ENCODE measurements at places on chromosomes 7 and 10.

DNA sequence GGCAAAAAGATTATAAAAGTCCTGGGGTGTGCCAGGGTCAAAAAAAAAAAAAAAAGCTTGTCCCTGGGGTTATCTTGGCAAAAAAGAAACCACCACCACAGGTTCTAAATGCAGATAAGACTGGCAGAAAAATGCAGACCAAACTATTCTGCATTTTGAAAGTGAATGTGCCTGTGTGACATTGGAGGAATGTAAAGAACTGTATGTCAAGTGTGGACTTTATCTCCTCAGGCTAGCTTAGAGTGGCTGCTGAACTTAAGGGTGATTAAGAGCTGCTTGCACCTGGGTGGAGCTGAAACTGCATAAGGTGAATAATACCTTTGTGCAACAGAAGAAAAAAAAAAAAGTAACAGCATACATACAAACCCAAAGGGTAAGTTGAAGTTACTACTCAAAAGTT is 1.3 kb upstream of the NAPEPLD start:
- no peak for DNase-seq

- no peak for DNase-seq
Observed at GRCh38 chr10:72020914-72021809, 57.0 kb downstream of the CHST3 start.

GRCh38 chr7:28408960-28409715 is 3.2 kb upstream of the CREB5 start:
- peak; percentile 73 for DNase-seq

DNA sequence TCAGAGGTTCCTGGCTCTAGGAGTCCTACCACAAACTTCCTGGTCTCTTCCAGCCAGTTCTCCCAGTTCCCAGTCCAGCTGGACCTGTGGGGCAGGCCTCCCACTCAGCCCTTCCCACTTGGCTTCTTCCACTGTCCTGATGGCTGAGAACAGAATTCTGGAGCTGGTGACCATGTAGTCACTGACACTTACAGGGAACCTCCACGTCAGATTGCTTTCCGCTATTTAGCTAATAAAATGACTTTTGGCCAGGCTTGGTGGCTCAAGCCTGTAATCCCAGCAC is 63.5 kb upstream of the ZRANB1 start:
- DNase-seq, result no peak

- DNase-seq, result no peak
Observed at GRCh38 chr7:157158400-157158799, 19.7 kb downstream of the UBE3C start.

- no peak for DNase-seq
Observed at GRCh38 chr7:134474828-134475227, 15.9 kb upstream of the AKR1B1 start.

DNA sequence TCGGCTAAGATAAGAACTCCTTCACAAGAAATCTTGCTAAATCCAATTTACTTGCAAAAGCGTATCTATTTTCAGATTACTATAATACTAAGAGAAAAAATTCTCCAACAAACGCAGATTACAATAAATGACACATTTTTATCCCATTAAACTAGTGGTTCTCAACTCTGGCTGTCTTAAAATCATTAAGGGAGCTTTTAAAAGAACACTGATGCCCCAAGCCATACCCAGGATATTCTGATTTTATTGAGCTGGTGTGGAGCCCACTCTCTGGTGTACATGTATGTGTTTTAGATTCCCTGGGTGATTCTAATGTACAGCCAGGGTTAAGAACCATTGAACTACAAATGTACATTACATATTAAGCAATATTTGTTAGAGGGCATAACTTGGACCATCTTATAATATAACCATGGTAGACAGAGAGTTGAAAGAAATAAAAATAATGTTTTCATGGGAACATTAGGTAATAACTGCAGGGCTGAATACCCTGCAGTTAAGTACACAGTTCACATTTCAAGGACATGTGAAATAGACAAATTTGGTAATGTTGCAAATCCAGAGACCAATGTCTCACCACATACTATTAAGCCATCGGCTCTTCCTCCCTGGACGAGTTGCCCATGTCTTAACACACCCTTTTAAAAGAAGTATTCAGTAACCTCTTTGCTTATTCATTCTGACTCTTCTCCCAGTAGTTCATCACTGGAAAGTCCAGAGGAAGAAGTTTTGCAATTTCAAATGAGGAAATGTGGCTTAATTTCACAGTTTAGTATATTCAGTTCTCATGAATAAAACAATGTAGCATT is 6.2 kb downstream of the GSAP start:
- peak; percentile 61 for DNase-seq

DNA sequence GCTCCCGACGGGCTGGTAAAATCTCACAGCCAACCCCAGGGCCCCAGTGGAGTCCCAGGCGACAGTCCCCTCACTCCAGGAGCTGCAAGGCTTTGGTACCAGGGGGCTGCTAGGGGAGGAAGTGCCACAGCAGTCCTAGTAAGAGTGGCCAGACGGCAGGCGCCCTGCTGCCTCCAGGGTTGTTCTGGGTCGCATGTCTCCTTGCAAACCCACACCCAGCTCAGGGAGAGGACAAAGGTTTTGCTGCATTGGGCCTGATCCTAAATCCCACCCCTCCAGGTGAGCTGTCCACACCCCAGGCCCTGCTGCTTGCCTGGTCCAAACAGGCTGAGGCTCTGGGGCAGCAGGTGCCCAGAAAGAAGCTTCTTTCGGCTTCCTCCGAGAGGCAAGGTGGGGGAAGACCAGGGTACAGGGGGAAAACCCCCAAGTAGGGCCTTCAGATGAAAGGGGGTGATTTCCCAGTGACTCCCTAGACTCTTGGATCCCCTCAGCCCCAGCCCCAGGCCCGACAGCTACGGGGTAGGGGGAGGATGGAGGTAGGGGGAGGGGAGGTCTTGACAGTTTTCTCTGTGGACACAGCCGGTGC is 4.2 kb upstream of the KCP start:
- no peak for DNase-seq
